Kidney (tissue), 22 donors: ENCODE measurements at places on chromosomes 7 and 10. TPM values are rescaled to one million over a fixed set of nuclear protein-coding genes. Genes with fewer than 3 reads are reported as not detected.

The RNF32 gene
- total RNA-seq, result 2.7 TPM

DNA sequence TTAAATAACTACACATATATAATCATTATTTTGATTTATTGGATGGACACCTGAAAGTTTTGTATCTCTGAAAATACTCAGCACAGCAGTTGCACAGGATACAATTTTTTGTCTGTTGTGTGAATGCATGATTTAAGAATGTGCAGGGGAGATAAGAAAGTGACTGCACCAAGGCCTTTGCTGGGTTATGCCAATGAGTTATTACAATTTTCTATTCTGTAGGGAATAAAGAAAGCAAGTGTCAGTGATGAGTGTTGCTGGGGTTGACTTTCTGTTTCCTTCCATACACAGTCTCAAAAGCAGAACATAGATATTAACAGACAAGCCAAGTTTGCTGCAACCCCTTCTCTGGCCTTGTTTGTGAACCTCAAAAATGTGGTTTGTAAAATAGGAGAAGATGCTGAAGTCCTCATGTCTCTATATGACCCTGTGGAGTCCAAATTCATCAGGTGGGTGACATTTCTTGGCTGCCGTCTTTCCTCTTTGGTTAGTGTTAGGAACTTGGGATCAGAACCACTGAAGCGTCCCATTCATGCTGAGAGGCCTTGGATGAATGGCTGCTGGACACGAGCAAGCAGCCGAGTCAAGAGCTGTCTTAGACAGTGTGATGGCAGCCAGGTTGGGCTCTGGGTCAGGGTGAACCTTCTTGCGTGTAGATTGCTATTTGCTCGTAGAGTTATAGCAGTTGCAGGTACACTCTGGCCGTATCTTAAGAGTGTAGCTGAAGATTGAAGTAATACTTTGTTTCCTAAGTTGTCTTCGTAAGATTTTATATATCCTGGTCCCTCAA lies 92.8 kb downstream of the DOCK1 start:
- no peak overlapping the region for H3K27ac ChIP-seq
- H3K27me3 ChIP-seq, result no peaks in the 10 kb centered on the region
- H3K4me3 ChIP-seq, result no peak overlapping the region
- peaks cover 16% of the 10 kb centered on the region for H3K36me3 ChIP-seq

GRCh38 chr7:52150952-52151351 lies 834.3 kb upstream of the COBL start:
- no peak overlapping the region for H3K27ac ChIP-seq
- DNase-seq, result no peak
- no peak overlapping the region for H3K4me3 ChIP-seq
- H3K27me3 ChIP-seq, result no peaks in the 10 kb centered on the region

GRCh38 chr10:68955355-68955831 lies 577 bp upstream of the DDX21 start:
- H3K4me3 ChIP-seq, result peak overlapping the region; percentile 95
- H3K4me1 ChIP-seq, result no peaks in the 10 kb centered on the region
- H3K27ac ChIP-seq, result peak overlapping the region; percentile 96
- DNase-seq, result no peak
- no peaks in the 10 kb centered on the region for H3K27me3 ChIP-seq

DNA sequence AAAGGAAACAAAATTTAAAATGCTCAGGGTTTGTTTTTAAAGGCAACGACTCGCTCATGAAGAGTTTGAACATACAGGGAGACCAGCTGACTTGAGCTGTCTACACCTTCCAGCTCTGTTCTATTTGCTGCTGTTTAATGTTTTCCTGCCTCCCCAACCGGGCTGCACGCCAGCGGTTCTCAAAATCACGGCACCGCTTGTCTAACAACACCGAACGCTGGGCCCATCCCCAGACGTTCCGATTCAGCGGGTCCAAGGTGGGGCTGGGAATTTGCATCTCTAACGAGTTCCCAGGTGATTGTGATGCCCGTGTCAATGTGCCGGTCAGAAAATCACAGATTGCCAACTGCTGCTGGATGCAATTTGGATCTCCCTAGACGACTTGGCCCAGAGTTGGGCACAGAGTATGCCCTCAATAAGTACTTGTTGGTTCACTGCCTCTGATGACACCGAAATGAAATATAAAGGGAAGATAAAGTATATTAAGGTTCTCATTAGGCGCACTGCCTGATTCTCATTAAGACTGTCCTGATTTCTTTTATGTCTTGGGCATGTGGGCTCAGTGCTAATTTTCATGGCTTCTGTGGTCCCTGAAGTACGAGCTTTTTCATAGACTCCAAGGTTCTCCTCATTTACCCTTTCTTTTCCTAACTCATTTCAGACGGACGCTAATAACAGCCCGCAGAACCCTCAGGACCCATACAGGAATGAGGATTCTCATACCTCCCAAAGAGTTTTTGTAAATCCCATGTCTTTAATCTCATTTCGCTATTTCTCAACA lies 28.5 kb downstream of the CELF2 start:
- no peak for DNase-seq
- H3K4me1 ChIP-seq, result no peaks in the 10 kb centered on the region
- H3K27ac ChIP-seq, result no peak overlapping the region
- H3K4me3 ChIP-seq, result no peak overlapping the region

- H3K4me1 ChIP-seq, result no peaks in the 10 kb centered on the region
- no peak overlapping the region for H3K4me3 ChIP-seq
- no peak for DNase-seq
- H3K36me3 ChIP-seq, result no peaks in the 10 kb centered on the region
- no peaks in the 10 kb centered on the region for H3K27me3 ChIP-seq
These were observed 226.4 kb downstream of the AGMO start for GRCh38 chr7:15335390-15335789.

DNA sequence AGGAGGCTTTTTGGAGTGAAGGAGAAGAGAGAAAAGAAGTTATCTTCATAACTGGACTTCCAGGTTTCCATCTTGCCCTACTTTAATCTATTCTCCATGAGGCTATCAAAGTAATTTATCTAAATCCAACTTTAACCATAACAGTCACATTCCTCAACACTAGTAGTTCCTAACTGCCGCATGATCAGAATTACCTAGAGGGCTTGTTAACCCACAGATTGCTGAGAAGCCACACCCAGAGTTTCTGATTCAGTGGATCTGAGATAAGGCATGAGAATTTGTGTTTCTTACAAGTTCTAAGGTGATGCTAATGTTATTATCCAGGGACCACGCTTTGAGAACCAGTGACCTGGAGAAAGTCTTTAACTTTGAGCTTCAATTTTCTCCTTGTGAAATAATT lies 8.3 kb upstream of the COL1A2 start:
- H3K27ac ChIP-seq, result no peak overlapping the region
- no peak for DNase-seq
- H3K27me3 ChIP-seq, result no peaks in the 10 kb centered on the region
- no peaks in the 10 kb centered on the region for H3K36me3 ChIP-seq

GRCh38 chr7:91249506-91250233 lies 14.6 kb upstream of the FZD1 start:
- H3K27me3 ChIP-seq, result no peaks in the 10 kb centered on the region
- no peak overlapping the region for H3K4me3 ChIP-seq
- no peaks in the 10 kb centered on the region for H3K36me3 ChIP-seq
- DNase-seq, result no peak
- H3K27ac ChIP-seq, result no peak overlapping the region
- H3K4me1 ChIP-seq, result no peaks in the 10 kb centered on the region

The CARD11 gene
- 9.6 TPM for total RNA-seq

DNA sequence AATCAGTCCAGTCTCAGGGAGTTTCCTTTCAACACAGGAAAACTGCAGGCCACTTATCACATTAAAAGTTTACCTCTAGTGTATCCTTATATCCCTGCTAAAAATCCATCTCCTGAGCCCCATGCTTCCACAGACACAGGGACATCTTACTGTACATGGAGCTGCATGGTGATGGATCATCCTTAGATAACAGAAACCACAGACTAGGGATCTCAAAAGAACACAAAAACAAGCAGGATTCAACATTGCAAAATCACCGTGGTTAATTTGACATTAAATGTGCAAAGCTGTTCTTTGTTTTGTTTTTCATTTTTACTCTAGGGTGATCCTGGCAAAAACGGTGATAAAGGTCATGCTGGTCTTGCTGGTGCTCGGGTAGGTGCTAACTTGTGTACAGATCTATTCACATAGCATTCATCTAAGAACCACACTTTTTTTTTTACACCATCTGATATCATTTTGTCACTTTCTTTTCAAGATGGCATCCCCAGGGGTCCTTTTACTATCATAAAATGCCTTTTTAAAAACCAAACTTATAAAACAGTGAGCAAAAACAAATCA lies 18.1 kb downstream of the COL1A2 start:
- no peak overlapping the region for H3K4me3 ChIP-seq
- H3K27me3 ChIP-seq, result no peaks in the 10 kb centered on the region
- no peak for DNase-seq
- no peaks in the 10 kb centered on the region for H3K4me1 ChIP-seq

GRCh38 chr10:17115683-17116082 lies 13.9 kb downstream of the CUBN start:
- no peak overlapping the region for H3K4me3 ChIP-seq
- no peaks in the 10 kb centered on the region for H3K4me1 ChIP-seq
- H3K27ac ChIP-seq, result peak overlapping the region; percentile 19
- DNase-seq, result no peak

DNA sequence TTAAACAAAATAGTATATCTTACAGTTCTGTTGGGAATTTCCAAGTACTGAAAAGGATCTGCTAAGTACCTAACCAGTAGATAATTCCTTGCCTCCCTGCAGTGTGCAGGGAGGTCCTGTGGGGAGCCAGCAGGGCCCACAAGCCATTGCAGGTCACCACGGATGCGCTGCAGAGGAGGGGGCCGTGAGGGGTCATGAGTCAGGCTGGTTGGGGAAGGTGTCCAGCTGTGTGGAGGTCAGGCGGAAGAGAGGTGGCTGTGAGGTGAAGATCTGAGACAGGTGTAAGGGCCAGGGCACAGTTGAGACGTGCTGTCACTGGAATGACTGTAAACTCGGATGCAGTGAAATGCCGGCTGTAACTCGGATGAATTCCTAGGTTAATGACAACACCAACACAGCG lies 80.6 kb downstream of the TRRAP start:
- peaks cover 6% of the 10 kb centered on the region for H3K36me3 ChIP-seq
- no peak overlapping the region for H3K4me3 ChIP-seq
- no peaks in the 10 kb centered on the region for H3K27me3 ChIP-seq

DNA sequence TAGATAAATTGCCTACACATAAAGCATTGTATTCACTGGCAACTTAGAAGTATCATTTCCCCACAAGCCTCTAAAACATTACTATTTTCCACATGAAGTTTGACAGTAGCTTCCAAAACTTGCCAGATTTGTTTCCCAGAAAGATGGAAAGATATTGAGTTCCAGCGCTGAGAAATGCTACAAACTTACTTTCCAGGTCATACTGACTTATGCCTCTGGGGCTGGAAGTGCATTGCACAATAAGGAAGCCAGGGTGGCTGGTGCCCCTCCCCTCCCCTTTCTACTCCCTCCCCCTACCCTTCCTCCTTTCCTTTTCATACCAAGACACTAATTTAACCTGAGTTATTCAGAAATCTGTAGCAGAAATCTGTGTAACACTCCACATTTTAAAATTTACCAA lies 212.6 kb downstream of the WDR37 start:
- H3K27ac ChIP-seq, result no peak overlapping the region
- no peaks in the 10 kb centered on the region for H3K27me3 ChIP-seq
- no peaks in the 10 kb centered on the region for H3K36me3 ChIP-seq
- H3K4me1 ChIP-seq, result no peaks in the 10 kb centered on the region
- H3K4me3 ChIP-seq, result no peak overlapping the region

DNA sequence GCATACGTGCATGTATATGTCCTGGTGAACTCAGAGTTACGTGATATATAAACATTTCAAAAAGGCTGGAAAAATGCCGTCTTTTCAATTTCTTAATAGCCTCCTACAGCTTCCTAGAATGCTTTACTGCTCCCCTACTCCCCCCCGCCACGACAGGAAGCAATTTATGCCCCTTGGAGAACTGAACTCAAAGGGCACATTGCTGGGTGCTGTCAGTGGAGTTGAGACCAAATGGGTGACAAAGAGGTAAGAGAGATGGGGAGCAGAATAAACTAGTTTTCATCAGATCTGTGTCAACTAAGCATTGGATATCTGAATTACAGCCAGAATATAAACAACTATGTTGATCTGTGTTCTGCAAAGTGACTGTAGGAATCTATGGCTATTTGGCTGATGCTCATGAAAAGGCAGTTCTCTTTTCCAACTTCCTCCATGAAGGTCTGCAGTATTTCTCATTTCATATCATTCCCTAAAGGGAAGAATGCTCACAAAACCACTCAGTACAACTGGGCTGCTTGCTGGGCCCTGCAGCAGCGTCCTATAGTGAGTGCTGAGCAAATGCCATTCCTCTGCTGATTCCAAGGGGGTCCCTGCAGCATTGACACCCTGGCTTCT lies 171.3 kb upstream of the HPS1 start:
- no peak overlapping the region for H3K4me3 ChIP-seq
- no peaks in the 10 kb centered on the region for H3K4me1 ChIP-seq
- no peaks in the 10 kb centered on the region for H3K36me3 ChIP-seq
- DNase-seq, result no peak
- H3K27me3 ChIP-seq, result no peaks in the 10 kb centered on the region

GRCh38 chr10:100803492-100803891 lies 58.1 kb downstream of the PAX2 start:
- H3K4me1 ChIP-seq, result no peaks in the 10 kb centered on the region
- peaks cover 10% of the 10 kb centered on the region for H3K36me3 ChIP-seq
- no peak for DNase-seq

GRCh38 chr7:155523168-155523675 lies 23.1 kb downstream of the CNPY1 start:
- H3K27me3 ChIP-seq, result peaks cover 9% of the 10 kb centered on the region
- peak; percentile 45 for DNase-seq
- no peak overlapping the region for H3K4me3 ChIP-seq
- no peaks in the 10 kb centered on the region for H3K36me3 ChIP-seq

DNA sequence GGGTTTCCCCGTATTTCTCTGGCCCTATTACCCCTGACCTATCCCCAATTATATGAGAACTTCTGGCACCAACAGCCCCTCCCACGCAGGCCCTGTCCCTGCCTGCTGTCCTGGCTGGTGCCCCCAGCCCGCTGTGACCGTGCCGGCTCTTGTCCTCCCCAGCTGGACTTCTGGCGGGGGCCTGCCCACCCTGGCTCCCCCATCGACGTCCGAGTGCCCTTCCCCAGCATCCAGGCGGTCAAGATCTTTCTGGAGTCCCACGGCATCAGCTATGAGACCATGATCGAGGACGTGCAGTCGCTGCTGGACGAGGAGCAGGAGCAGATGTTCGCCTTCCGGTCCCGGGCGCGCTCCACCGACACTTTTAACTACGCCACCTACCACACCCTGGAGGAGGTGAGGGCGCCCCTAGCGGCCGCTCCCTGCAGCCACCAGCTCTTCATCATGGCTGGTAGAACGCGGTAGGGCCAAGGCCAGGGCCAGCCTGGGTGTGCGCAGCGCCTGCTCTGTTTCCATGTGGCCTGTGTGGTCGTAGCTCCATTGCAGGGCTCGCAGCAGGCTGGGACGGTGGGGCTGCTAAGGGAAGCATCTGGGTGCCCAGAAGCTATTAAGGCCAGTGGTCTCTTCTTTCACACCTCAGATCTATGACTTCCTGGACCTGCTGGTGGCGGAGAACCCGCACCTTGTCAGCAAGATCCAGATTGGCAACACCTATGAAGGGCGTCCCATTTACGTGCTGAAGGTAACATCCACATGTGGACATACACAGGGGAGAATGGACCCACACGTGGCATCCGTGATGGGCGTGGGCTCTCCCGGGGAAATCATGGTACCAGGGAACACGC lies 1.4 kb downstream of the CPA1 start:
- no peak overlapping the region for H3K4me3 ChIP-seq
- H3K36me3 ChIP-seq, result no peaks in the 10 kb centered on the region
- H3K27ac ChIP-seq, result no peak overlapping the region
- H3K27me3 ChIP-seq, result no peaks in the 10 kb centered on the region
- no peaks in the 10 kb centered on the region for H3K4me1 ChIP-seq
